ENCODE measurements at places on chromosomes 16 and 17. TPM values are rescaled to one million over a fixed set of nuclear protein-coding genes. Genes with fewer than 3 reads are reported as not detected.

GRCh38 chr16:595942-596735 is 6.3 kb downstream of the RAB40C start:
- no peak for DNase-seq

DNA sequence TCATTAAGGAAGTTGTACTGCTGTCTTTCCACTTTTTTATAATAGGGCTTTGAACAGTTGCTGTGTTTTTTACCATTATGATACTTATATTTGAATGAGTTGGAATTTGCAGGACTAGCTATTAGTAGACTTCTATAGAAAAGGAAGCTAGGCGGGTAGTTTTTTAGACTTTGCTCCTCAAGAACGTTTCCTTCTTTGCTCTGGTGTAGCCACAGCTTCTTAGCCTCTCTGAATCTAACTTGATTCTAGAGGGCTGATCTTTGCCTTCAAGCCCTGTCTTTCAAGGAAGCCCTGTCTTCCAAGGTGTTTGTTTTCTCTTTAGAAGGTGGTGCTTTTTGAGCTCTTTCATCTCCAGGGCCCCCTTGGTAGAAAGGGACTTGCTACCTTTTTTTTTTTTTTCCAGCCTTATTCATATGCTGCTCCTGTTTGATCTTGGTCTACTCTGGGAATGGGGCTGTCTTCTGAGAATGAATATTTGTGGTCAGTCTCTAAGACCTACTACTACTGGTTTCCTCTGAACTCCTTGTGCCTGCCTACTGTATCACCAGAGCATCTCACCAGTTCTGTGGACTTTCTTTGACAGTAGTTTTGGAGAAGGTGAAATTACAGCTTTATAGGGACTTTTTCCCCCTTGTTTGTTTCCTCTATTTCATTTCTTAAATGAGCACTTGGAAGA is 52.3 kb upstream of the RASL10B start:
- DNase-seq: no peak

- DNase-seq: no peak
Measured at GRCh38 chr16:684961-685696, 995 bp upstream of the JMJD8 start.

DNA sequence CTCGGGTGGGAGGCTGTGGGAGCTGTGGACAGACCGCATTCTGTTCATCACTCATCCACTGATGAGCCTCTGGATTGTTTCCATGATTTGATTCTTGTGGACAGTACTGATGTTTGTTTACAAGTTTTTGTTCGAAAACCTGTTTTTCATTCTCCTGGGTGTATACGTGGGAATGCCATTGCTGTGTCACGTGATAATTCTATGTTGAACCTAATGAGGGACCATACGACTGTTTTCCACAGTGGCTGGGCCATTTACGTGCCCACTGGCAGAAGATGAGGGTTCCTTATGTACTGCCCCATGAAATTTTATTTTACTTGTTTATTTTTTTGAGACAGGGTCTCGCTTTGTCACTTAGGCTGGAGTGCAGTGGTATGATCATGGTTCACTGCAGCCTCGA is 2.6 kb upstream of the ALG1 start:
- DNase-seq: no peak

- DNase-seq: peak; percentile 18
Measured at GRCh38 chr17:29069526-29070041, 26.6 kb downstream of the PIPOX start.

DNA sequence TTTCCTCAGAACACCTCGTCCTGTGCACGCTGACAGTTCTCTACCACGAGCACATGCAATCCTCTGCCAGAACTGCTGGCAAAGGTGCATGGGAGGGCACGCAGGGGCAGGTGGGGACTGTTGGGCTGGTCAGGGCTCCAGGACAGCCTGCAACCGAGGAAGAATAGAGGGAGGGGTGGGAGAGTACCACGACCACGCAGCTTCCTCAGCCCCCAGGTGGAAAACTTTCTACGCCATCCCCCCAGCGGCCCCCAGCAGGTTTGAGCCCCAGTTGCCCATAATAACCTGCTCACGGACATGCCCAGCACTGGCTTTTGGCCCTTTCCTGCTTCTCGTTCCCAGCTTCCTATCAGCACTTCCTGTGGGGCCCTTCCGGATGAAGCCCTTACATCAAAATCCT is 199.3 kb downstream of the C16orf95 start:
- peak; percentile 49 for DNase-seq

DNA sequence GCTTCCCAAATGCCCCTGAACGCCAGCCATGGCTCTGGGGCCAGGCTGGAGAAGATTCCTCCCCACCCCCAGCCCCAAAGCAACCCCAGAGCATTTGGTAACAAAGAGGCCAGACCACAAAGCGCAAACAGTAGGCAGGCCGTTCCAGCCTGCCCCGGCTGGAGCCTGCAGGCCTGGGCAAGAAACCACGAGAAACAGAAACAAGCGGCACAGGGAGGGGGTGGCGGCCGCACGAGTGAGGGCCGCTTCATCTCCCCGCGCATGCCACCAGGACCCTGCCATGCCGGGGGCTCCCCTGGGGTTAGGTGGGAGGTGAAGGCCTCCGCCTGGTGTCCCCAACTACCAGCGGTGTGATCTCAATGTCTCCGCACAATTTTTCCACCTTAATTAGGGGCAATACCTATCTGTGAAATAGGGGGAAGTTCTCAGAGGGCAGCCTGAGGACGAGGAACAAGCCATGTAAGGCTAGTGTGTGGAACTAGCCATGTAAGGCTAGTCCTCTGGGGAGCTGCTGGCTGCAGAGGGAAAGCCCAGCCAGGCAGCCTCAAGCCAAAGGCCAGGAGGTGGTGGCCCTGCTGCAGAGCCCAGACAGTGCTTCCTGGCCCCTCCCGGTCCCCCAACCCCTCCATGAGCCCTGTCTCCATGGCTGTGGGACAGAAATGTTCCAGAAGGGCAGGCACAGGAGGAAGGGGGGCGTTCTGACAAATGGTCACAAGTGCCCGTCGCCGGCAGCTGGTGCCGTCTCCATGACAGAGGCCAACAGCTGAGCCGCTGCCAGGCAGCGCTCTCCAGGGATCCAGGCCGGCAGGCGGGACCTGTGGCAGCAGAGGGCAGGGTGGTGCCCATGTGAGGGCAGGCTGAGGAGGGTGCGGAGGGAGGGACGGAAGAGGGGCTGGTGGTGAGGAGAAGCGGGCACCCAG is 14.5 kb upstream of the MTSS2 start:
- no peak for DNase-seq

- DNase-seq: no peak
Measured at GRCh38 chr17:66507982-66508760, 205.8 kb downstream of the PRKCA start.

- peak; percentile 63 for DNase-seq
Measured at GRCh38 chr16:69399361-69399760, 13.6 kb upstream of the TERF2 start.

DNA sequence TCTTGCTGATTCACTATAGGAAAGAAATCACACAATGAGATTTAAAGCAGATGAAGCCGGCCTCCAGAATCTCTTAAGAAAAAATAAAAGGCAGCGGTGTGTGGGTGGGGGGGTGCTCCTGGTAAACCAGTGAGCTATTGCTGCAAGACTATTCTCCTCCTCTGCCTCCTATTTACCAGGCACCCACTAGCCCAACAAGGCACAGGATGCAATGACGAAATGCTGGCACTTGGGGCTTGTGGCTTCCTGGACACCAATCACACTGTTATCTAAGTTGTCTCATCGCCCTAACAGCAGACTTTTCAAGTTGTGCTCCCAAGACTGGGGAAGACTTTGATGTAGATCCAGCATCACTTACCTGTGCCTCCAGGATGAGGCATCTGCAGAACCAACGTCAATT is 50.2 kb upstream of the NDRG4 start:
- no peak for DNase-seq

DNA sequence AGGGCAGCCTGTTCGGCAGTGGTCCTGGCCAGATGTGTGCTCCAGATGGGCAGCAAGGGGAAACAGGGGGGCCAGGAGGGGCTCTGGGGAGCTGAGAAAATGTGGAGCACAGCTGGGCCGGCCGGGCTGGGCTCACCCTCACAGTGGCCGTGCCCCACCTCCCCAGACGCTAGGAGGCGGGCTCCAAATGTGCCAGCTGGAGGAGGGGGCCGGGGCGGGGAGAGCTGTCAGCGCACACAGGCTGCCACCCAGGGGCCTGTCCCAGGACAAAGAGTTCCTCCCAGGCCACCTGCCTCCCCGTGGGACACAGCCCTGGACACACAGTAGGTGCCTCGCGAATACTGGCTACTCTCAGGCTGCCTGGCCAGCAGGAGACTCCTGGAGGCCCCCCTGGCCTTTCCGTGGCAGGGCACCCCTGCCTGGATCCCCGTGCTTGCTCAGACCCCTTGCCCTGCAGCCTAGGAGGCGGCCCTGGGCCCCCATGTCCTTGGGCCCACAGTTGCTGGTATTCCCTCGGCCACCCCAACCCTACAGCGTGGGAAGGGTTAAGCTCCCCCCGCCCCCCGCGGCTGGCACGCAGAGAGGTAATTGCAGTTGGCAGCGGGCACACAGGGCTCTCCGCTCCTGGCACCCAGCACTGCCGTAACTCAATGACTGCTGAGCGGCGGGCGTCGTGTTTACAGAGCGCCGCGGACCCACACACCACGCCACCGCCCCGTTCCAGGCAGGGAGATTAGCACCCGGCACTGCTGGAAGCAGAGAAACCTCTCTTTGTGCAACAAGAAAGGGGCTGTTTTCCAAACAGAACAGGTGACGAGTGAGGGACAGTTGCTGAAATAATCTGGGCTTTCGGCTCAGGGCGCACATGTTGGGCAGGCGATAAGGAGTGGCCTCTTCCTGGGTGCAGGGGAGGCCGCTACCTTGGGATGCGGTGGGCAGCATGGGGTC is 32.2 kb downstream of the BAHCC1 start:
- DNase-seq: no peak

DNA sequence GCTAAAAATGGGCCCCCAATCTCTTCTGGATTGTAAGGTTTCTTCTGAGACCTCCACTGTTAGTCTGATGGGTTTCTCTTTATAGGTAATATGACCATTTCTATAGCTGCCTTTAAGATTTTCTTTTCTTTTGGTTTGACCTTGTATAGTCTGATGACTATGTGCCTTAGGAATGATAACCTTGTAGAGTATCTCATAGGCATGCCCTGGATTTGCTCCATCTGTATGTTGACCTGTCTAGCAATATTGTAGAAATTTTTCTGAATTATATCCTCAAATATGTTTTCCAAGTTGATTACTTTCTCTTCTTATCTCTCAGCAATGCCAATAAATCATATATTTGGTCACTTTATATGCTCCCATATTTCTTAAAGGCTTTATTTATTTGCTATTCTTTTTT is 1403.8 kb upstream of the GOT2 start:
- DNase-seq: no peak

DNA sequence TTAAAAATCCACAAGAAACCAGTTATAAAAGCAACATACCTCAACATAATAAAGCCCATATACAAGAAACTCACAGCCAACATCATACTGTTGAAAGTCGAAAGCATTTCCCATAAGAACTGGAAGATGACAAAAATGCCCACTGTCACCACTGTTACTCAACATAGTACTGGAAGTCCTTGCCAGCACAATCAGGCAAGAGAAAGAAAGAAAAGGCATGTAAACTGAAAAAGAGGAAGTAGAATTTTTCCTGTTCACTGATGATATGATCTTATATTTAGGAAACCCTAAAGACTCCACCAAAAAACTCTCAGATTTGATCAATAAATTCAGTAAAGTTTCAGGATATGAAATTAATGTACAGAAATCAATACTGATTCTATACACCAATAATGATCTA is 45.1 kb downstream of the AHSP start:
- DNase-seq: no peak

DNA sequence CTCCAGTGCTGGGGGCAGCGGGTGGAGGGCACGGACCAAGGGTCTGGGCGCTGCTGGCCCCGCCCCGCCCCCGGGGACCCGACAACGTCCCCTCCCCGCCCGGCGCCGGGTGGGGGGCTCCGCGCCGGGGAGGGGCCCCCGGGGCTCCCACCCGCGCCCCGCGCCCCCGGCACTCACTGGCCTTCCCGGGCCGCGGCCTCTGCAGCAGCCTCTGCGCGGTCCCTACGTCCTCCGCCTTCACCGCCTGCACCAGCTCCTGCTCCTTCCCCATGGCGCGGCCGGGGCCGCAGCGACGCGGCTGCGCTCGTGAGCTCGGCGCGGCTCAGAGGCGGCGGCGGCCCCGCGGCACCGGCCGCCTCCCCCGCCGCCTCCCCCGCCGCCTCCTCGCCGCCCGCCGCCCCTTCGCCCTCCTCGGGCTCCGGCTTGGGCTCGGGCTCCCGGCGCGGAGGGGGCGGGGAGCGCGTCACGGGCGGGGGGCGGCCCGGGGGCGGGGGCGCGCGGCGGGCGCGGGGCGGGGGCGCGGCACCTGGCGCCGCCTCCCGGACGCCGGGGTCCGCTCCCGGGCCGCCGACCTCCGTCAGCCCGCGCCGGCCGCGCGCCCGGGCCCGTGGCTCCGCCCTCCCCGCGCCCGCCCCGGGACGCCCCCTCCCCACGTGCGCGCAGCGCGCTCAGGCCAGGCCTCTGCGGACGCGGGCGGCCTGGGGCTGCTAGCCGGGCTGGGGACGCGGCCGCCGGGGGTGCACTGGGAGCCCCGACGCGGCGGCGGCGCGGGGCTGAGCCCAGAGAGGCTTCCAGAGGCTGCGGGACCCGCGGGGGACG is at the start of gene CASKIN1:
Gene CASKIN1 (minus strand): TSS at position 444 of the 819 bp plus-strand sequence. CDS start 173 bp downstream, at position 271.
- DNase-seq: no peak

DNA sequence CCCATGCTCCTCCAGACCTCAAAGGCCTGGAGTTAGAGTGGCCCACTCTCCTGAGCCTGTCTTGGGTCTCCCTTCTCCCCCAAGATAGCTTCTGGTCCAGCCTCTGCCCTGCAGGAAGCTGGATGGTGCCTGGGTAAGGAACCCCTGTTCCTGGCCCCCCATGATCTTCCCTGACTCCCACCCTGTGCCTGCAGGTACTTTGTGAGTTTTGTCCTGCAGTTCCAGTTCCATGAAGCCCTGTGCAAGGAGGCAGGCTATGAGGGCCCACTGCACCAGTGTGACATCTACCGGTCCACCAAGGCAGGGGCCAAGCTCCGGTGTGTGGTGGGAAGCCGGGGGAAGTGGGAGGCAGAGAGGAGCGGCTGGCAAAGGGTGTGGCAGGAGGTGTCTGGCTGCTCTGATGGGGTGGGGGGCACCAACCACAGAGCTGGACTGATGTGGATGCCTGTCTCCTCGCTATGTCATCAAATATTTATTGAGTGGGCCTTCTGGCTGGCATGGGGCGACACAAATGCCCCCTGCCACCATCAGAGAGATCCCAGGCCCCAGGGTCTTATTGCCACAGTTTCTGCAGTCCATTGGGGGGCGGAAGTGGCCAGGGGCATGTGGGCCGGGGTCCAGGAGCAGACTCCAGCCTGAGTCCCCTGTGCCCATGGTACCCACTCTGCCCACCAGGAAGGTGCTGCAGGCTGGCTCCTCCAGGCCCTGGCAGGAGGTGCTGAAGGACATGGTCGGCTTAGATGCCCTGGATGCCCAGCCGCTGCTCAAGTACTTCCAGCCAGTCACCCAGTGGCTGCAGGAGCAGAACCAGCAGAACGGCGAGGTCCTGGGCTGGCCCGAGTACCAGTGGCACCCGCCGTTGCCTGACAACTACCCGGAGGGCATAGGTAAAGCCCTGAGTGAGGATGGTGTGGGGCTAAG is 7.1 kb downstream of the ACE start:
- no peak for DNase-seq

The TBC1D26 gene
- total RNA-seq: not detected

The TBC1D28 gene
- total RNA-seq: not detected

The PIGS gene
- total RNA-seq: 47.4 TPM

The NKD1 gene
- total RNA-seq: under 0.01 TPM

The NDUFAF8 gene
- 21.8 TPM for total RNA-seq

The BICDL2 gene
- total RNA-seq: not detected

The TPSAB1 gene
- total RNA-seq: not detected

Data from lung microvascular endothelial cell (primary cell).